ENCODE measurements at places on chromosomes 16 and 17.

- DNase-seq: no peak
- no peaks in the 10 kb centered on the region for H3K36me3 ChIP-seq
- no peak overlapping the region for H3K27ac ChIP-seq
- peaks cover 16% of the 10 kb centered on the region for H3K27me3 ChIP-seq
- H3K4me1 ChIP-seq: peaks cover 9% of the 10 kb centered on the region
Observed at GRCh38 chr17:69574257-69575197, 160.0 kb downstream of the MAP2K6 start.

DNA sequence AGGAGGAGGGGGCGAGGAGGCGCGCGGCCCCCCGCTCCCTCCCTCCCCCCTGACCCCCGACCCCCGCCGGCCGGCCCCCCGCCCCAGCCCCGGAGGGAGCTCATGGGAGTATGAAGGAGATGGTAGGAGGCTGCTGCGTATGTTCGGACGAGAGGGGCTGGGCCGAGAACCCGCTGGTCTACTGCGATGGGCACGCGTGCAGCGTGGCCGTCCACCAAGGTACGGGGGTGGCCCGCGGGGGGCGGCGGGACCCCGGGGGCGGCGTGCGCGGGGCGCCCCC lies 390 bp downstream of the MLLT6 start:
- H3K27ac ChIP-seq: peak overlapping the region; percentile 71
- H3K36me3 ChIP-seq: peaks cover 38% of the 10 kb centered on the region
- H3K27me3 ChIP-seq: no peaks in the 10 kb centered on the region
- peaks cover 61% of the 10 kb centered on the region for H3K4me1 ChIP-seq
- no peak for DNase-seq

GRCh38 chr17:39678340-39679116 lies 9.3 kb downstream of the PGAP3 start:
- peaks cover 59% of the 10 kb centered on the region for H3K4me1 ChIP-seq
- no peak overlapping the region for H3K4me3 ChIP-seq
- H3K36me3 ChIP-seq: peaks cover 16% of the 10 kb centered on the region
- H3K27ac ChIP-seq: peak overlapping the region; percentile 91
- no peak for DNase-seq

DNA sequence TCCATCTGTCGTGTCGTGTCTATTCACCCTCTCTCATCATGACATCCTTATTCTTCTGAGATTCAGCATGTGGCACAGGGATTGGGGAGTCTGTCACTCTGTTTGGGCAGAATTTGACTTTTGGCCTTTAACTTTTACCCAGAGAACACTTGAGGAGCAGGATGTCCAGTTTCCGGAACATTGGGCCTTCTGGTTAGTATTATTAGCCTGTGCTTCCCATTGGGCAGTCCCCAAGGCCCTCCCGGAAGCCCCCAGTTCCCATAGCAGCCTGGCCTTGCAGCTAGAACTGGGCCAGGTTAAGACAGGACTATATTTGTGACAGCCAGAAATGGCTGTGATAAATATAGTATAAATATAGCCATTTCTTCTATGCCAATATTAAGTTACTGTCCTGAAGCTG lies 9.6 kb downstream of the SCN4A start:
- H3K36me3 ChIP-seq: no peaks in the 10 kb centered on the region
- peaks cover 19% of the 10 kb centered on the region for H3K4me1 ChIP-seq
- no peak overlapping the region for H3K4me3 ChIP-seq
- DNase-seq: no peak
- H3K27me3 ChIP-seq: no peaks in the 10 kb centered on the region

GRCh38 chr16:57023541-57024249 lies 34.3 kb downstream of the NLRC5 start:
- H3K36me3 ChIP-seq: peaks cover 93% of the 10 kb centered on the region
- peak overlapping the region; percentile 73 for H3K27ac ChIP-seq
- DNase-seq: peak; percentile 76
- H3K4me3 ChIP-seq: peak overlapping the region; percentile 41

GRCh38 chr17:43877031-43877430 lies 30.1 kb downstream of the CD300LG start:
- H3K27ac ChIP-seq: no peak overlapping the region
- H3K27me3 ChIP-seq: peaks cover 11% of the 10 kb centered on the region
- no peak overlapping the region for H3K4me3 ChIP-seq
- H3K4me1 ChIP-seq: peaks cover 2% of the 10 kb centered on the region
- no peak for DNase-seq

- DNase-seq: no peak
- H3K36me3 ChIP-seq: no peaks in the 10 kb centered on the region
- H3K4me1 ChIP-seq: peaks cover 10% of the 10 kb centered on the region
- H3K27me3 ChIP-seq: peaks cover 27% of the 10 kb centered on the region
- H3K4me3 ChIP-seq: no peak overlapping the region
Observed at GRCh38 chr16:68384288-68385161, 63.8 kb downstream of the SMPD3 start.
